Activated CD4-positive, alpha-beta T cell treated with anti-CD3 and anti-CD28 coated beads, Interleukin-2, amount 50 U/mL, for 4 hours (primary cell): ENCODE measurements at places on chromosomes 16 and 17.

DNA sequence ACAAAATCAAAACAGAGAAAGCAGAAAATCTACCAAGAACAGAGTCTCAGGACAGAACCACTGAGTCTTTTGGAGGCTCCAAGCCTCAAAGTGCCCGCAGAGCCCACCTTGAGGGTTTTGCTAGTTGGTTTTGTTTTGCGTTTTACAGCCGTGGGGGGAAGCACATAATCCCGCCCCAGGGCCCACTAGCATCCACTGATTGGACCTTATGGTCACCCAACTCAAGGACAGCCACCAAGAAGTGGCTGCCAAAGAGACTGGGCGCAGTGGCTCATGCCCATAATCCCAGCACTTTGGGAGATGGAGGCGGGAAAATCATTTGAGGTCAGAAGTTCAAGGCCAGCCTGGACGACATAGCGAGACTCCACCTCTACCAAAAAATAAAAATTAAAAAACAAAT is 9.9 kb downstream of the ALOX15B start:
- DNase-seq = no peak

DNA sequence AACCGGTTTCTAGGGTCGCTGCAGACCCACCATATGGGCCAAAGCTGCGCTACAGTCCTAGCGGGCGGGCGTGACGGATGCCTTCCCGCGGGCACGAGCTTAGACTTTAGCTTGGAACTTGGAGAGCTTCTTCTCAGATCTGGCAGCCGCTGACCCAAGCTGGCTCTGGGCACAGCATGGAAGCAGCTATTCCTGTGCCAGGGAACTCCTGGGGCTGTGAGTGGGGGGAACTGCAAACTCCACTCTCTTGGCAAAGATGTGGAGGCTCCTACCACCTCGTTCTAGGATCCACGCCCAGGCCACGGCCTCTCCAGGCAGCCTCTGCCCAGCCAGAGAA is 8.8 kb downstream of the FAAP100 start:
- DNase-seq = no peak

DNA sequence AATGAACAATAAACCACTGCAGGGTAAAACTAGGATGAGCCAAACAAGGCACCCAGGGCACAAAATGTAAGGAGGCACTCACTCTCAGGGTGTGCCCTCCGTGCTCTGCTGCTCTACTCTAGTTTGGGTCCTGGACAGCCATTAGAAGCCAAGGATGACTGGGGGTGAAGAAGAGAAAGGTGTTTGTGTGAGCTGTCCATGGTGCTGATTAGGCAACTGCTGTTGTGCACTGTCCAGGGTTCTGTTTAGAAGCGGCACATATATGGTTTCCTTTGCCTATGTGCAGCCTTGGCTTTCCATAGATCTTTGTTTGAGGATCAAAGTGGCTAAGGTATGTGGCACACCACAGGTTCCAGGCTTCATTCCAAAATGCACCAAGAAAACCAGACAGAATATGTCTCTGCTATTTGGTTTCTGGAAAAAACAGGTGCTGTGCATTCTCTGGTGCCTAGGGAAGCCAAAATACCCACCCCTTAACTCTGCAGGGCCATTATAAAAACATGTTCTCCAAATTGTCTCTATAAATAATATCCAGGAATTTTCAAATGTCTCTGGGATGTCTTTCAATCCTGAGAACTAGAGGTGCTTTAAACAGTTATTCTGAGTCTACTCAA is 123.5 kb downstream of the CBLN1 start:
- DNase-seq = no peak

DNA sequence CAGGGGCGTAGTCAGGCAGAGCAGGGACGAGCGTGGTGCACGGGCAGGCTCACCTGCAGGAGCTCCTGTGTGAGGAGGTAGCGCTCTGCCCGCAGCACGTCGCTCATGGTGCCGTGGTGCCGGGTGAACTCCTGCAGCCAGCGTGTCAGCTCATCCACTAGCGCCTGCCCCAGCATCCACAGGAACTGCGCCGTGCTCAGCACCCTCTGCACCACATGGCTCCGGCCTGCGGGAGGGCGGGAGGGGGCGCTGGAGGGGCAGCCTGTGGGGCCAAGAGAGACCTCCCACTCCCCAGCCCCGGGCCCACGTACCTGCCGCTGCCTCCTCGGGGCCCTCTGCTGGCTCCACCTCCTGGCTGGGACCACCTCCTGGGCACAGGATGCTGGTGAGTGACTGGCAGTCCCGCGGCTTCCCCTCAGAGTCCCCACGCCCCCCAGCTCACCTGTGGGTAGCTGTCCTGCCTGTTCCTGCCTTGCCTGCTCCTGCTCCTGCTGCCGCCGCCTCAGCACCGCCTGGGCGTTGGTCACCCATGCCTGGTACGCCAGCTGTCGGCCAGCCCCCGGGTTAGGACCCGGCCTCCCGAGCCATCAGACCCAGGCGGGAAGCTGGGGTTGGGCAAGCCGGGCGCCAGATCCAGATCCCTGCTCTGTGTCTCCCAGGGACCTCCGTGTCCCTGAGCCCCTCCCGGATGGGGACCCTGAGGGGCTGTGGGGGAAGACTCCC is 16.6 kb downstream of the CTU2 start:
- DNase-seq = no peak

GRCh38 chr17:69503711-69504110 is 89.2 kb downstream of the MAP2K6 start:
- DNase-seq = no peak

DNA sequence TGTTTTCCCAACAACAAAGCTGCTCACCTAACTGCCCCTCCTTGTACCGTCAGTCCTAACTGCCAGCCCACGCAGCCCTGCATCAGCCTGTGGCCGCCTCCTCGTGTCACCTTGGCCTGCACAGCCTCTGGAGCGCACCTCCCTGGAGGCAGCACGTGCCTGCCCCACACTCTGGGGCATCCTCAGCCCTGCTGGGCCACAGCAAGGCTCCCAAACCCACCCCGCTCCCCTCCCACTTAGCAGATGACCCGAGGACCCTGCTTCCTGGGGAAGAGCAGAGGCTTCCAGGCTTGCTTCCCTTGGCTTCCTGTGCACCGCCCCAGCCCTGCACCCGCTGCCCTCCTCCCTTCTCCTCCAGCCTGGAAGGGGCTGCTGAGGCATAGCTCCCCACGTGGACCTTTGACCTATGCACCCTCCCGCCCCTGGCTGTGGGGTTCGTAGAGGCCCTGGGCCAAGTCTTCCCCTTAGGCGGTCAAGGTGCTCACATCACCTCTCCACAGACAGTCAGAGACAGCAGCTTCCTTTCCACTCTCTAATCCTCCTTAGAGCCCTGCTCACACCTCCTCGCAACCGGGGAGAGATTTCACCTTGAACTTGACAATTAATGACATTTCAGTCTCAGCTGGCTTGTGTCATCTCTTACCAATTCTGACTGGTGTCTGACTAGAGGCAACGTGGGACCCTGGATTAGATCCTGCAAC is 115.0 kb downstream of the MGAT5B start:
- DNase-seq = no peak

- no peak for DNase-seq
These were observed 344.8 kb downstream of the SNX29 start for GRCh38 chr16:12321311-12321842.

DNA sequence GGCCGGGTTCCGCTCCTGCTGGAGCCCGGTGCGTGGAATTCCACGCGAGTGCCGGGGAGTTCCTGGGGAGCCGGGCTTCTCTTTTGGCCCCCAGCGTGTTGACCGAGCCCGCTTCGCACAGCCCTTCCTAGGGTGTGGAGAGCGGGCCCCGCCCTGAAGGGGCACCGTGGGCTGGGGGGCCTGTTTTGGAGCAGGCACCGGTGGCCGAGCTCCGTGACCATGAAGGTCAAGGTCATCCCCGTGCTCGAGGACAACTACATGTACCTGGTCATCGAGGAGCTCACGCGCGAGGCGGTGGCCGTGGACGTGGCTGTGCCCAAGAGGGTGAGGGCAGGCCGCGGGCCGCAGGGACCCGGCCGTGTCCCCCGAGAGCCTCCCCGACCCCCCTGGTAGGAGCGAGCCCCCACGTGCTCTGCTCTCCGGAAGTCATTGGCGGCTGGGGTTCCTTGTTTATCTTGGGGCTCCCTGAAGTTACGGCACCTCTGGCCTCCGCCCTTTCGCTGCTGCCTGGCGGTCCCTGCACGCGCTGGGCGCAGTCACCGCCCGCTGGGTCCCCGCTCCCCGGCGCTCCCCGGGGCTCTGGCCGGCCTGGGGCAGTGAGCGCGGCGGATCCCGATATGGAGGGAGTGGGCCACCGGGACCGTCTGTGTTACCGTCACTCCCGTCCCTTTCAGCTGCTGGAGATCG is 528 bp downstream of the HAGHL start:
- no peak for DNase-seq

DNA sequence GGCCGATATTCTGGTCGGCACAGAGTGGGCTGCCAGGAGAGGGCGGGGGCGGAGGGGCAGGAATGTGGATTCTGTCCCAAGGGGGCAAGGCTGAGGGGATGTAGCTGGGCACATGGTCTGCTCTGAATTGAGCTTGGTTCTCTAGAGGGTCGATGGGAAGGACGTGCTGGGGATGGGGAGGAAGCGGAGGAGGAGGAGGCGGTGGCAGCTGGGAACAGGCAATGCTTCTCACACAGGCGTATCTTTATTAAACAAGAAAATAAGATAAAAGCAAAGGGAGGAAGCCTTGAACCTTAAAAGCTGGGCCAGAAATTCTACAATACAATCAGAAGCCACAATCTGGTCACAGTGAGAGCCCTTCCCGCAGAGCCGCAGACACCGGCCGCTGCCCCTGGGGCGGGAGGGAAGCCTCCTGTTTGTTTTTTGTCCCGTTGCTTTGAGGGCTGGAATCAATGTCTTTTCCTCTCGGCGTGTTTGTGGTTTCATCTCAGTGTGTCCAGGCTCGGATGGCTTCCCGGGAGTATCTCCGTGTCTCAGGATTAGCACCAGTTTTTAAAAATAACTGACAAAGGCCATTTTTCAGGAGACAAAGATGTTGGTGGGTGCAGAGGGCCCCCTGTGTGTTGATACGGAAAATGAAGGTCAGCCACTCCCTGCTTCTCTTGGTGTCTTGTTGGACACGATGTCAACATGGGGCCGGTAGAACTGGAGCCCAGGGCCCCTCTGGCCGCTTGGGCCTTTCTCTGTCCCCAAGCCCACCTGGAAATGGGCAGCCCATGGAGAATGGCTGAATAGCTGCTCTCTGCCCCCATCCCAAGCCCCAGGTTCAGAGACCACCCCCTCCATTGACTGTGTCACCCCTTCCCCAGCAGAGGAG is 12.3 kb upstream of the SLC7A5 start:
- DNase-seq = no peak

- DNase-seq = no peak
These were observed 22.3 kb upstream of the HLF start for GRCh38 chr17:55242476-55242875.

- no peak for DNase-seq
These were observed 62.4 kb upstream of the NLK start for GRCh38 chr17:27980043-27980442.

DNA sequence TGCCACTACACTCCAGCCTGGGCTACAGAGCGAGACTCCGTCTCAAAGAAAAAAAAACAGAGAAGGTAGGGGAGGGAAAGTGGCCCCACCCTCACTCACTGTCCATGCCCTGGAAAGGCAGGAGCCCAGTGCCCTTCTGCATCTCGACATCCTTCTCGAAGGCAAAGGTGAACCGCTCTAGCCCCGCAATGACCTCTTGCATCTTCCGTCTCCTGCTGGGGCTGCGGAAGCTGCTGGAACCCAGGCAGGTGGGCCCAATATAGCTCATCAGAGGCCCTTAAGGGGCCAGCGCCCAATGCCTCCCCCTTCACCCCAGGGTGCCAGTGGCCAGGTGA is at the start of gene CPSF4L:
TSS of gene CPSF4L (minus strand) at position 264 of the 335 bp plus-strand sequence. CDS start at position 202, 62 bp downstream.
- no peak for DNase-seq

- DNase-seq = no peak
These were observed 147.6 kb upstream of the MPHOSPH6 start for GRCh38 chr16:82317411-82318167.

DNA sequence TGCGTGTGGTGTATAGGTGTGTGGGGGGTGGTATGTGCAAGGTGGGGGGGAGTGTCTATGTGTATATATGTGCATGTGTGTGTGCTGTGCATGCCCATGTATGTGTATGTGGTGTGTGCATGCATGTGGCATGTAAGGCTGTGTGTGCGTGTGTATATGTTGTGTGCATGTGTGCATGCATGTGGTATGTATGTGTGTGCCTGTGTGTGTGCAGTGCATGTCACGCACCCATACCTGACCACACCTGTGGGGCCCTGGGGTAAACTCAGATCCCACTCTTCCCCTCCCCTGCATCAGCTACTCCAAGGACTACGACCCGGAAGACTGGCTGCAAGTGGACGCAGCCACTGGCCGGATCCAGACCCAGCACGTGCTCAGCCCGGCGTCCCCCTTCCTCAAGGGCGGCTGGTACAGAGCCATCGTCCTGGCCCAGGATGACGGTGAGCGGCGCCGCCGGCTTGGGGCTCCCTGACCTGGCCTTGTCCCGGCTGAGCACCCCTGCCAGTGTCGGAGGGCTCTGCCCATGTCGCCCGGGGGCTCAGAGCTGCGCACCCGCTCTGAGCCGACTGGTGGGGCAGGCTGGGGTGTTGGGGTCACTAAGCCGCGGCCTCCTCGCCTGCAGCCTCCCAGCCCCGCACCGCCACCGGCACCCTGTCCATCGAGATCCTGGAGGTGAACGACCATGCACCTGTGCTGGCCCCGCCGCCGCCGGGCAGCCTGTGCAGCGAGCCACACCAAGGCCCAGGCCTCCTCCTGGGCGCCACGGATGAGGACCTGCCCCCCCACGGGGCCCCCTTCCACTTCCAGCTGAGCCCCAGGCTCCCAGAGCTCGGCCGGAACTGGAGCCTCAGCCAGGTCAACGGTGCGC is 9.1 kb downstream of the SLC22A31 start:
- no peak for DNase-seq

DNA sequence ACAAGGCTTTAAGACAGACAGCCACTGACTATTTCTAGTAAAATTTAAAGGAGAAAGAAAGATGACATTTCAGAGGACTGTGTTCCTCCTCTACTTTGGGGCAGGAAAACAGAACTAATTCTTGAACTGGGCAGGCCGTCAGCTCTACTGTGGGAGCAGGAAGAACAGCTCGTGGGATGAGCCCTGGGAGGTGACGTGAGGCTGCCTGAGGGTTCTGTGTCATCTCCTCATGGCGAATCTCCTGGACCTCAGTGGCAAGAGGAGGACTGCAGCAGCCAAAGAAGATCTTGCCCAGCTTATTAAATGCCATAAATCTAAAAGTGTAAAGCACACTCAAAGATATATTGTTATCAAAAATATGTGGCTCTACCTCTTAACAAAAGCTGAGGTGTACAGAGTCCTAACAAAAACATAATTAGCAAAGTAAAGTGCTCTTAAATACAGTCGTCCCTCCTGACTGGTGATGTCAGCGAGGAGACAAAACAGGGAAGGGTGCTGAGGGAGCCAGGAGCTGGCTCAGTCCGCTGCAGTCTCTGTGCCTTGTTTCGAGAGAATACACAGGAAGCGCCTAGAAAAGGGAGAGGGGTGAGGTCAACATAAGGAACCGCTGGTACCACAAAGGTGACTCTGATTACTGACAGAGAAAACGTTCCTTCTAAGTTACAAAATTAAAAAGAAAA is 58.0 kb downstream of the CREBBP start:
- no peak for DNase-seq
